Activated B cell treated with CpG ODN at 0.5 μM for 24 hours (primary cell): ENCODE measurements at places on chromosomes 1 and 21.

- no peak for DNase-seq
Measured at GRCh38 chr1:32172621-32173245, 6.7 kb upstream of the TXLNA start.

- no peak for DNase-seq
Measured at GRCh38 chr1:107142666-107143065, 1.8 kb downstream of the NTNG1 start.

GRCh38 chr1:162571696-162572095 lies 10.2 kb downstream of the UAP1 start:
- no peak for DNase-seq

DNA sequence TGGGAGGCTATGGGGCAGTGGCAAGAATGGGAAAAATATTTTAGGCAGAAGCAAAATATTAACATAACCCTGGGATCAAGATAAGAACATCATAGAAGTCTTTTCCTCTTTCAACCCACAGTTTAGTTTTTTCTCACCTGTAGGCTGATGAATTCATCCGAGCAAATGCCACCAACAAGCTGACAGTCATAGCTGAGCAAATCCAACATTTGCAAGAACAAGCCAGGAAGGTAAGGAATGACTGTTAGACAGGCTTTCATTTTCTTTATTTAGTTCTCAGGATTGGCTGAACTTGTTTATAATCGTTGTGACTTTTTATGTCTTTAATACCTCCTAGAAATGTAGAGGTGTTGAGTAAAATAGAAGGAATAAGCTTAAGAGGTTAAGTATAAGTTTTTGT lies 6.4 kb downstream of the C1orf50 start:
- no peak for DNase-seq

DNA sequence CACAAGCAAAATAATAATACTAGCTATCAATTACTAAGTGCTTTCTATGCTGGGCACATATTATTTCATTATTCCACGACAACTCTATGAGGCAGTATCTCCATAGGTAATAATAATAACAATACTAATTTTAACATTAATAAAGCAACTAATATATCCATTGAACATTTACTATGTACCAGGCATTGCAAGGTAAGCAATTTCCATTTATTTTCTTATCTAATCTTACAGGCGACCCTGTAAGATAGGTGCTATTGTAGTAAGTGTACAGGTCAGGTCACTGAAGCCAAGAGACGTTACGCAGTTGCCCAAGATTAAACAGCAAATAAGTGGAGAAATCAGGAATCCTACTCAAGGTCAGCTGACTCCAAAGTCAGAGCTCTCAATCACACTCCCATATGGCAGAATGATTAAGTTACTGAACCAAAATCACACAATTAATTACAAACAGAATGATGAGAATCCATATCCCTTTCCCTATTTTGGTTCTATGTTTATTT lies 198.4 kb downstream of the SLC45A1 start:
- no peak for DNase-seq

DNA sequence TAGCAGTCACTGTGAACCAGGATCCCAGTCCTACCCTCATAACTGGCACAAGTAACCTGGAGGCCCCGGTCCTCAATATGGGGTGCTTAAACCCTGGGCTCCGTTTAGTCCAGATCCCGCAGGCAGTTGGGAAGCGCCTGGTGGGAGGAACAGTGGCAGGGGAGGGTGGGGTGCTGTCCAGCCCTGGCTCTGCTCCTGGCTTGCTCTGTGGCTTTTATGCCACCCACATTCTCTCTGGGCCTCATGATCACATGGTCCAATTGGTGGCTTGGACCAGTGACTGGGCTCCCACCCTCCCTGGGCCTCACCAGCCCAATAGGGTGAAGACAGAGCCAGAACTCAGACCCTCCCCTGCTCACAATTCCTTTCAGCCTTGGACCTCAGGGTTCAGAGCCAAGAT lies 2.9 kb downstream of the CD164L2 start:
- no peak for DNase-seq

GRCh38 chr21:41948078-41948895 lies 5.5 kb downstream of the C2CD2 start:
- DNase-seq, result no peak

GRCh38 chr1:19156676-19157075 lies 53.4 kb downstream of the UBR4 start:
- DNase-seq, result no peak

DNA sequence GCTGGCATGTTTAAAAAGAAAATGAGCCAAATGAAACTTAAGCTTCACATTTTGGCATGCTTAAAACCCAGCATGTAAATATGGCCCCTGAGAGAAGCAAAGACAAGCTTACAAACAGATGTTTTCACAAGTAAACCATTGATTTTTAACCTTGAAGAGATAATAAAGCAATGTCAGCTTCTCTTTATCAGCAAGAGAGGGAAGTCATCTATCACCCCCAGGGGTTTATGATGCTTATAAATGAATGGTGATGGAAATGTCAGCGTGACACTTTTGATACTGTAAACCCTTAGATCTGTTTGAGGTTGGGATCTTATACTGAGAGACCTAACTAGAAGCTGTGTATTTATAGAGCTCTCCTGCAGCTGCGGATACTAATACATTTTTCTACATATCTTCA lies 471.3 kb downstream of the PLA2G4A start:
- DNase-seq, result no peak

- DNase-seq, result no peak
Measured at GRCh38 chr21:44682580-44683151, 703 bp upstream of the KRTAP12-1 start.

DNA sequence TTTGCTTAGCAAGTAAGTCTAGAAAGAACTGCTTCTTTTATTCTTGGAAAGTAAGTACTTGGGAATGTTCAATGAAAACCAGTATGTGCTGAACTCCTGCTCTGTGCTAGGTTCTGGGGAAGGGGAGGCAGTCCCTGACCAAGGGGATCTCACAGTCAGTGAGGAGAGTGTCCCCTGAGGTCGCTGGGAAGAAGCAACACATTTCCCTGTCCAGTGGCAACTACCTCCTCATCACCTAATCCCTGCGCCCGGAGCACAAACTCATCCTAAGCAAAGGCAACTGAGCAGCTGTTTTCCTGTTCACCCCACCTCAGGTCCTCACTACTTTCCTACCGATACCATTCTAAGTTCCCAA lies 61.7 kb upstream of the ANGPTL1 start:
- no peak for DNase-seq

- DNase-seq, result no peak
Measured at GRCh38 chr1:173997791-173998190, 24.4 kb downstream of the RC3H1 start.

DNA sequence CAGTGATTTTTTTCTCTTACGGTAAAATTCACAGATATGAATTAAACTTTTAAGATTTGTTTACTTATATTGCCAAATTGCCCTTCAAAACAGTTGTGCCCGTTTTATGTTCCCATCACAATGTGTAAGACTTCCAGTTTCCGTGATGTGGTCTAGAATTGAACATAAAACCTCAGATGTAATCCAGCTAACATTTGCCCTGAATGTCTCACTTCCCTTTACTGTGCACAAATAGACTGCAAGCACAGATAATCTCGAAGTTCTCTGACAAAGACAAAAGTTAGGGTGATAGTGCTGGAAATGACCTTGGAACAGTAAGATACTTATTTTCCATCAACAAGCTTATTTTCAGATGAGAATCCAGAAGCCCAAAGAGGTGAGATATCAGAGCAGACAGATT lies 177.5 kb downstream of the ZZZ3 start:
- no peak for DNase-seq

DNA sequence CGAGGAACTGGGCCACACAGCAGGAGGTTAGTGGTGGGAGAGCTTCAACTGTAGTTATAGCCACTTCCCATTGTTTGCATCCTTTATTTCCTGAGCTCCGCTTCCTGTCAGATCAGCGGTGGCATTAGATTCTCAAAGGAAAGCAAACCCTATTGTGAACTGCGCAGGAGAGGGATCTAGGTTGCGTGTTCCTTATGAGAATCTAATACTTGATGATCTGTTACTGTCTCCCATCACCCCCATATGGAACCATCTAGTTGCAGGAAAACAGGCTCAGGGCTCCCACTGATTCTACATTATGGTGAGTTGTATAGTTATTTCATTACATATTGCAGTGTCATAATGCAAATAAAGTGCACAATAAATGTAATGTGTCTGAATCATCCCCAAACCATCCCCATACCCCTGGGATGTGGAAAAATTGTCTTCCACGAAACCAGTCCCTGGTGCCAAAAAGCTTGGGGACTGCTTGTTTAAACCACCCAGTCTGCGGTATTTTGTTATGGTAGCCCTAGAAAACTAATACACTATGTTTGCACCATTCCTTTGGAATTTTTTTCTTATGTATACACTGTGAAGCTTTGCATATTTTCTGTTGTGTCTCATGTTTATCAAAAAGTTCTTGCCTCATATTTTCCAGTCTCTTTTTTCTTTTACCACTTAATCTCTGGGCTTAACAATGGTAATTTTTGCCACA lies 136.6 kb upstream of the IVNS1ABP start:
- no peak for DNase-seq
